Skin of body (tissue), 3 donors: ENCODE measurements at places on chromosomes 3 and 15.

DNA sequence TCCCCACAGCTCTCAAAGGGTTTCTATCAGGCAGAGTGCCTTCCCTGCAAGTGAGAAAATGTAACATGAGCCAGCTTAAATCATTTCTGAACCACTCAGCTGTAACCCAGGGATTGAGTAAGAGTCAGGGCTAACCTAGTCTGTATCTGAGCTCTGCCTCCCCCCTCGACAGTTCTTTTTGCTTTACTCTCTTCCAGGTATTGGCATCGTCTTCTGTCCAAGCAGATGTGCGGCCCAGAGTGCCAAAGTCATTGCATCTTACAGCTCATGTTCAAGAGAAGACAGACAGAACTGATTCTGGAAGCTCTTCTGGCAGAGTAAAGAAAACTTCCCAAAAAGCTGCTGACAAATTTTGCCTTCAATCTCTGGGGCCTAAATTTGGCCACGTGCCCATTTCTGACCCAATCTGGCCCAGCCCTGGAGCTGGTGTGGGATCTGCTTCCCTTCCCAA, 74.8 kb downstream of the ABHD5 start:
- peak; percentile 16 for DNase-seq

DNA sequence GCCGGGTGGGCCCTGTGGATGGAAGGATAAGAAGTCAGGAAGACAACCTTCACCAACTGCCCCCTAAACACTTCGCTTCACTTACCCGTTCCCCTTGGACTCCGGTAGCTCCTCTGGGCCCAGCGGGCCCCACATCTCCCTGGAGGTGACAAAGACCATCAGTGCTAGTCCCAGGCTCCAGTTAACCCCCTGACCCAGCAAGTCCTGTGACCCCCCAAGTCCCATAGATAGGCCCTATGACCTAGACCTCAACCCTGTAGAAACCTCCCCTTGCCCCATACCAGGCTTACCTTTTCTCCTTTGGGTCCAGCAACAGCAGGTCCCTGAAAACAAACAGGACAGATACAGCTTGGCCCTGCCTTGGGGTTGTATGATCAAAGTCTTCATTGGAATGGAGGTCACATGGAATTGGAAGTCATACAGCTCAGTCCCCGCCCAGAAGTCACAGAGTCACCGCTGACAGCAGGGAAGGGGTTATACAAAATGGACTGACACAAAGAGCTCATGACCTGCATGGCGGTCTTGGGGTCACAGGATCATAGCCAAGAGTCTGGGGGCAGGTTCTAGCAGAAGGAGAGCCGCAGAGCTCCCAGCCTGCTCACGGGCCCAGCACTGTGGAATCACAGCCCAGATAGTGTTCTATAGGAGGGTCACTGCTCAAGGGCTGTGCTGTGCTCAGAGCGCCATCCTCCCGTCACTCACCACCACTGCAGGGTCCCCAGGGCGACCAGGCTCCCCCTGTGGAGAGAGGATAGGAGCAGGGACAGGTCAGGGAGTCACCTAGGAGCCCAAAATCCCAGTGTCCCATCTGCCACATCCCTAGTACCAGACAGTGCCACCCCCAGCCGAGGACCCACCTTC, 13.3 kb downstream of the COL7A1 start:
- no peak for DNase-seq

DNA sequence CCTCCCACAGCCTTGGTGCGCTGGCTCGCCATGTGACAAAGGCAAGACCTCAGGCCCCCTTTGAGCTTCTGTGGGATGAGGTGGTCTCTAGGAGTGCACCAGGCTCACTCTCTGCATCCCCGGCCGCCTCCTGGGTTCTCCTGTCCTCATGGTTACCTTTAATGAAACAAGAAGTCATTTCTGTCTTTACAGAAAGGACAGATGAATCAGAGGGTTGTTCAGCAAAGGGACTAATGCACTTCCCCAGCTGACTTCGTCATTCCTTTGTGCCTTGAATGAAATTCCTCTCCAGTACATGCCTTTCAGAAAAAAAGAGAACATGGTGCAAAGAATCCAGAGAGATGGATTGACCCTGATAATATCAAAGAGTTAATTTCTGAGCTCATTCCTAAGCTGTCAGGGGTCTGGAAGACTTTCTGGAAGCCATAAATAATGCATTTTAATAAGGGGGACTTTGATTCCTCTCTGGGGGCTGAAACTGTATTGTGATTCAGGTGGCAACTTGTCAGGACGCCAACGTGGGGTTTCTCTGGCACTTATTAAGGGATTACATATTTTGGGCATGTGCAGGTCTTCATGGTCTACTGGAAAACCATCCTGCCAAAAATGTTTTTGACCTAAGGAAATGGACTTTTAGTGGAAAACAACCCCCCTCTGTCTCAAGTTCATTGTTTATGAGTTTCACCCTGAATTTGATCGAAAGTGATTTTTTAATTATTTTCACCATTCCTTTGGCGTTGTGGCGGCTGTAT, 122.7 kb downstream of the FBLN2 start:
- no peak for DNase-seq

GRCh38 chr3:185763347-185764005, 61.4 kb downstream of the IGF2BP2 start:
- DNase-seq, result no peak

GRCh38 chr15:81751256-81751655, 294.6 kb downstream of the MEX3B start:
- DNase-seq, result no peak

DNA sequence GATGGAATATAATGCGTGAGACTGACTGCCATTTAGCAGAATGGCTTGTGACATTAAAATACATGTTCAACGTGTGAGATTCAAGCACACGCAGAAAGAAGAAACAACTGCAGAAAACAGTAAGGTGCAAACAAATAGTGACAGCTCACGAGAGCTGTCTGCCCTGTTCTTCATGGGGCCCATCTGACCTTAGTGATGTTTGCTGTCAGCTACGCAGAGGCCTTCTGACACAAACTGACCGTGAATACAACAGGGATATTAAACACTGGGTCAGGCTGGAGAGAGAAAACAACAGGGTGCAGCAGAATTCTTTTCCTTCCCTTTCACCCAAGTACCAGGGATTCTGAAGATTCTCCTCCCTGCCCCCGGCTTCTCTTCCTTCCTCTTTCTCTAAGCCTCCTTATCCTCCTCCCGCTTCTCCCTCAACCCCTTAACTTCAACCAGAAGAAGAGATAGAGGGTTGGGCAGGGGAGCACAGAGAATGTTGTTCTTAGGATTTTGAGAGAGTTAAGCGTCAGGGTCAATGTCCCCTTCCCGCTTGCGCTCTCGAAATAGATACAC, 2.1 kb downstream of the TNFAIP8L3 start:
- no peak for DNase-seq

GRCh38 chr3:52893723-52894122, 3.6 kb downstream of the STIMATE start:
- no peak for DNase-seq

DNA sequence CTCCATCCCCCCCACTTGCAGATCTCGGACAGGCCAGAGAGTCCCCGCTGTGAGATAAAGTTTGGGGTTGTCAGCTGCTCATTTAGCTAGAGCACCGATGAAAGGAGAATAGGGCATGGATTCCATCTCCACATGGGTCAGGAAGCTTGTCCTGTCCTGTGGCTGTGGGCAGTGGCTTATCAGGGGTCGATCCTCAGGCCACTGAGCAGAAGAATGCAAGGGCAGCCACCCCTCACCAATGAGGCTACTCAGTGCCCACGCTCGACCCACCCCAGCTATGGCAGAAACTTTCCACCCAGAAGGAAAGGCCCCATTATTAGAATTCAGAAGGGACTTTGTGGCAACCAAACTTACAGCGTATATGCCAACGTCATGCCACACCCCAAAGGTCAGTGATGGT, 43.3 kb downstream of the CPN2 start:
- no peak for DNase-seq

DNA sequence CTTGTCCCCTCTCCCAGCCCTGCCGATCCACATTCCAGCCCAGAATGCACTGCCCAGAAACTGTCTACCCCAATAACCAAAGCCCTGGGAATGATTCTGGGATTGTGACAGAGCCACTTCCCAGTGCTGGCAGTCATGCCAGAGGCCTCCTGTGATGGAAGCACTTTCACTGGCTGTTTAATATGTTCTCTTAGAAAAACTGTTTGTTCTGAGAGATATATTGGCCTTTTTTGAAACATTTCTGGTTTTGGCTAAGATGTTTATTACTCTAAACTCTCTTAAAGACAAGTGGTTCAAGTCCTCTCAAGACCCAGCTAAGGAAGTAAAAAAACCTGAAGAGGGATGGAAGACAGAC, 74.0 kb upstream of the HACD2 start:
- DNase-seq, result no peak

DNA sequence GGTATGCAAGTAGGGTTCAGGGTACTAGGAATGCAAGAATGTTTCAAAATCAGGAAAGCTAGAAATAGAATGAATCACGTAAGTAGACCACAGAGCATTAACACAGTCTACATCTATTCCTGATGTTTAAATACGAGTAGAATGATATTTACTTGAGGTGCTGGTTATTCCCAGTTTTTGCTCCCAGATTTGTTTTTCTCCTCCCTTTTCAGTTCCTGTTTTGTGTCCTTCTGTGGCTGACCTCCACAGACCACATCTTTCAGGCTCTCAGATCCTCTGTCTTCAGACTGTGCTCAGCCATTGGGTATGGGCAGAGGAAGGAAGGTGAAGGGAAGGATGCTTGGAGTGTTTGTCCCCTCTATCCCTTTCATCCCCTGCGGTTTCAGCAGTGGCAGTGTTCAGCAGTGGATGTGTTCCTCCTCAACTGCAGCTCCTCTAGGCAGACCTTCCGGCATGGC, 276.6 kb downstream of the ZNF621 start:
- no peak for DNase-seq

GRCh38 chr15:38818157-38818790, 253.7 kb upstream of the RASGRP1 start:
- no peak for DNase-seq
